Cardiac fibroblast (primary cell): ENCODE measurements at places on chromosomes 16 and 17.

DNA sequence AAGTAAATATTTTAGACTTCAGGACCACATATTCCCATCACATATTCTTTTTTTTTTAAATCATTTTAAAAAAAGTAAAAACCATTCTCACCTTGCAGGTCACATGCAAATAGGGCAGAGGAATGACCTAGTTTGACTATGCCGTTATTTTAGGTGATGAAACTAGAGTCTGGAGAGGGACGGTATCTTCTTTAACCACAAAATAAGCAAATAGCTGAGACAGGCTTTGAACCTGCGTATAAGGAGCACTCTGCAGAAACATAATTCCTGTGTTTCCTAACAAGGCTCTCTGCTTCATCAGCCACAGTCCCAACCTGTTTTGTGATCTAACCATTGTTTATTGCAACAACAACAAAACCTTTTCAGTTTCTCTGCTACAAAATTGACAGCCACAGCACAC, 121.5 kb downstream of the PCTP start:
- no peak for DNase-seq

DNA sequence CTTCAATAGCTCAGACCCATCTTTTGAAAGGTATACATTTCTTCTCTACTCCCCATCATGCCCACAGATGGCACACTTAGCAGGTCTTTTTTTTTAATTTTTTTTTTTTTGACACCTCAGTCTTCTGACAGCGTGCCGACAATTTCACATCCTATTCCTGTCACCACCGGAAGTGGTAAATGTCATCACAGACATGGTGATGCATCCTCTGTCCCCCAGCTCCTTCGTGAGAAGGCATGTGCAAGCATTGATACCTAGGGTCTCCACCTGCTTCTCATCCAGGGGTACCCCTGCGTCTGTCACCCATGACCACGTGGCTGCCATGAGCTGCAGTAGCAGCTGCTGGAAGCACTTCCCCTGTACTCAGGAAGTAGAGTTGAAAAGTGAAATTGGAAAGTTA, 35.6 kb downstream of the ELAC2 start:
- no peak for DNase-seq

DNA sequence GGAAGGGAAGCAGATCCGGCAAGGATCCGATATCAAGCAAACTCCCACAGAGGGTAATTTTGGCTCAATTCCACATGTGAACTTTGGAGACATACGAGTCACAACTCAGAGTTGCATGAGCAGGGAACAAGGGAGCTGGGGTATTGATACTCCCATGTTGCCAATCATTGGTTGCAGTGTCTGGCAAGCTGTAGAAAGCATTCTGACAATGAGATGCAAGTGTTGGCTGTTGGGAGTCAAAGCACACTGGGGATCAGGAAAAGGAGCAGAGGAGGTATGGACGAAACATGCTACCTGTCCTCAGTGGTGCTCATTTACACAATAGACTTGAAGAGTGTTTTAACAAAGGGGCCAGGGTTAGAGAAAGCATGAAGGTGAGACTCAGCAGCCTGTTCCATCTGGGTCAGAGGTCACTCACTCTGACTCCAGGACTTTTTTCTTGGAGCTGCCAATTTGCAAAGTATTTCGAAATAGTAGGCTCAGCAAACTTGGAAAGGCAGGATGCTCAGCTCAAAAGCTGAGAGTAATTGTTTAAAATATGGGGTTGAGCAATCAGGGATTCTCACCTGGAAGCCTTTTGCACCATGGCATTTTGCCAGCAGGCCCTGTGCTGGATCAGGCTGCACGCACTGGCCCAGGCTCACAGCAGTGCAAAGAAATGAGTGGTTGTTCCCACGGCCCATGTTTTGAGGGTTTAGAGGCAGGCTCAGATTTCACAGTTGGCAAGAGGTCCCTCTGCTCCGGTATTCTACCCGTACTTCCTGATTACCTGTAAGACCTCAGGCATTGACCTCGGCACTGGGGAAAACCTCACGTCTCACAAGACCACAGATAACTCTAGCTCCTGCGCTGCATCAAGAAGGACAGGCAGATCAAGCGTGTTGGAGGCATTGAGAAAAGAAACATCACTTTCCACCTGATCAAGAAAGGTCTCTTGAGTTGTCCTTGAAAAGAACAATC, 17.6 kb upstream of the NKD1 start:
- DNase-seq: no peak

- DNase-seq: peak; percentile 24
Observed at GRCh38 chr17:17055286-17056155, 13.3 kb downstream of the MPRIP start.

DNA sequence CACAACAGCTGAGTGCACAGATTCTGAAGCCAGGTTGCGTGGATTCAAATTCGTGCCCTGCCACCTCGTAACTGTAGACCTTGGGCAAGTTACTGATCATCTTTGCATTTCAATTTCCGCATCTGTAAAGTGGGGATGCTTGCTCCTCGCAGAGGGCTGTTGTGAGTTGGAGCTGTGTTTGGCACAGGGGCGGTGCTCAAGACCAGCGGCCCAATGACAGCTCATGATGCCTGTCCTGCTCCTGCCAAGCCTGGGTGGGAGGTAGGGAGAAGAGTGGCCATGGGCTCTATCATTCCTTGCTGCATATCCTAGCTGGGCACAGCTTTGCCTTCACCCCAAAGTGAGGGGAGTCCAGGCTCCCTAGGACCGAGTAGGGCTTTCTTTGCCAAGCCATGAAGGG, 12.6 kb downstream of the NXPH3 start:
- DNase-seq: no peak

DNA sequence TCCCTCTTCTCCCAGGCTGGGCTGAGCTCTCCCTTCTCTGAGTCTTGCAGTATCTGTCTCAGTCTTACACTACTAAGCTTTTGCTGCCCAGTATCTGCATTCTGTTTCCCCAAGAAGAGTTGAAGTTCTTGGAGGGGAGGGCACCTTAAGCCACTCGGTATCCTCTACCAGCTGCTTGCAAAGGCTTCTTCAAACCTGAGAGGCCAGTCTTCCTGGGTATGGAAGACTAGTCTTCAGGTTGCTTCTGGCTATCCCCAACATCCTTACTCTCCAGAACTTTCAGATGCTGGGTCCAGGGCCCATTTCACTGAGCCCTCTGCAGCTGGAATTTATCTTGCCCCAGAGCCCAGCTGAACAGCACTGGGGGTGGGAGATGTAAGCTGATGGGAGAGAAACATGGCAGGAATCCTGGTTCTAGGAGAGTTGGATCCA, 20.1 kb downstream of the GP2 start:
- DNase-seq: no peak
